Colonic mucosa (tissue), 4 donors: ENCODE measurements at places on chromosomes 13 and 19.

DNA sequence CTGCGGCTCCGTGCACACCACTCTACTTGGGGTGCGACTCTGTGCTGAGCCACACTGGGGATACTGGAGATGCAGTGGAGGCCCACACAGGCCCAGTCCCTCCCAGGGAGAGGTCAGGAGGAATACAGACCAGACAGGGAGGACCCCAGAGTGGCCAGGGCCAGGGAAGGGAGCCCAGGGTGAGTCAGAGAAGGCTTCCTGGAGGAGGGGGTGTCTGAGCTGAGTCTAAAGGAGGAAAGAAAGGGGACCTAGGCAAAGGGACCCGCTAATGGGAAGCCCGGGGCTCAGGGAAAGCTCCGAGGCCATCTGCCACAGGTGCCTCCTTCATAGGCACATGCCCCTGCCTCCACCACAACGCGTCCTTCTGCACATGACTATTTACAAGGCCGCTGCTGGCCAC is 13.3 kb upstream of the PRKD2 start:
- DNase-seq: no peak

DNA sequence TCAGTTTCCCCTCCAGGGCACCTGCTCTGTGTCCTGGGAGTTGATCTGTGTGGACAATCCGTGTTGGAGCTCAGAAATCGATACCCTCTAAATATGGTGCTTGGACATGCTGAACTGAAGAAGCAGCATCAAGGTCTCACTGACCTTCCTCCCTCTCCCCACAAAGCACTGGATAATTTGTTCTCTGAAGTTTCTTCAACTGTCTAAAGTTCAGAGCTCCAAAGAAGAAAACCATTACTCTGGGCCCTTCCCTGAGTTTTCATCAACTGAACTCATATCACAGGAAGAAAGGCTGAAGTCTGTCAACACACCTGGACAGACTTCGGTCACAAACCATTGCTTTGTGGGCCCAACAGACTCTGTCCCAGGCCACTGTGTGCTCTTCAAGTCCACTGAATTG is 132.1 kb downstream of the RGCC start:
- DNase-seq: no peak

DNA sequence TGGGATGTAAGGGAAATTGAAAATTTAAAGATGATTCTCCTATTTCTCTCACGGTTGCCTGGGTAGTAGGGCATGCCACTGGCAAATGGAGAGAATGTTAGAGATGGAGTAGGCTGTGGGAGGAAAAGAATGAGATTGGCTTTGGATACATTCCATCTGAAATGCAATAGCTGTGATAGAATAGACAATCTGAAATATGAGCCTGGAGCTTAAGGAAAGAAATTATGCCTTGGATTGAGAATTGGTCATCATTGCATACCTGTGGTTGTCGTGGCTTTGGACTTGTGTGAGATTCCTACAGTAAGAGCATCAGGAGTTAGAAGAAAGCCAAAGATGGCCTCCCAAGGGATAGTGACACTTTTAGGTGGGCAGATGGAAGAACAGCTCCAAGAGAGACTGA is 305.1 kb upstream of the SLC10A2 start:
- no peak for DNase-seq

- no peak for DNase-seq
These were observed 6.9 kb downstream of the IRF2BP1 start for GRCh38 chr19:45879055-45879454.

DNA sequence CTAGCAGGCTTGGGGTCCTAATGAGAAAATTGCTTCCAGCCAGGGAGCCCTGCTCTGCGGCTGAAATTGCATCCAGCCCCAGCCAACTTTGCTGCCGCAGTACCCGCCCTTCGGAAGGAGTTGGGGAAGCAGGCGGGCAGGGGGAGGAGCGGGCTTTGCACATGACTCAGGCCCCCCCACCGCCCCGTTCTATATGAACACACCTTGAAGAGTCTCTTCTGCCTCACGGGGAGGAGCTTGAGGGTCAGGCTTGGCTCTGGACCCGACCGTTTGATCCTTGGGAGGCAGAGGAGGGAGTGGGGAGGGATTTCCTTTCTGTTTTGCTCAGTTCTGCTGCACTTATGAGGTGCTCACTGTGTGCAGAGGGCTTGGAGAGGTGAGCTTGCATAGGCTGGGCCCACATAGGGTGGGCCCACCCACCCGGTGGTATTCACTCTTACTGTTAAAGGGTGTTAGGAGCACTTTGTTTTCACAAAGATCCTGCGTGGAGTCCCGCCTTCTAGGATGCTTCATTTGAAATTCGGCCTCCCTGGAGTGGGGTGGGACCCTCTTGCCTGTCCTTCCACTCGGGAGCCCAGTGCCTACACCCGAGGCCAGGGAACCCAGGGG is 46.5 kb downstream of the LYL1 start:
- no peak for DNase-seq

DNA sequence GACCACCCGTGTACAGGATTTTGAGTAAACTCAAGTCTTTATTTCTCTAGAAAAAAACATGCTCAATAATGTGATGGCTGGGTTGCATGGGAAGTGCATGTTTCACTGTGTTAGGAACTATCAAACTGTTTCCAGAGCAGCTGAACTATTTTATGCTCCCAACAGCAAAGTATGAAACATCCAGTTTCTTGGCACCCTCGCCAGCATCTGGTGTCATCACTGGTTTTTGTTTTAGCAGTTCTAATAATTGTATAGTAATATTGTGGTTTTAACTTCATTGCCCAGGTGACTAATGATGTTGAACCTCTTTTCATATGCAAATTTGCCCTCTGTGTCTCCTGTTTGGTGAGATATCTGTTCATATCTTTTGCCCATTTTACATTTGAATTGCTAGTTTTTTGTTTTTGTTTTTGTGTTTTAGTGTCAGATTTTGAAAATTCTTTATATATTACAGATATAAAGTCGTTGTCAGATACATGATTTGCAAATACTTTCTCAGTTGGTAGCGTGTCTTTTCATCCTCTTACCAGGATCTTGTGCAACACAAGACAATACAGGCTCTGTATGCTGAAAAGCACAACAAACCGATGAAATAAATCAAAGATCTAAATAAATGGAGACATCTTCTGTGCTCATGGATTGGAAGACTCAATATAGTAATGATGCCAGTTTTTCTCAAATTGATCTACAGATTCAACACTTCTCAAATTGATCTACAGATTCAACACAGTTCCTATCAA is 87.8 kb downstream of the IPO5 start:
- no peak for DNase-seq

DNA sequence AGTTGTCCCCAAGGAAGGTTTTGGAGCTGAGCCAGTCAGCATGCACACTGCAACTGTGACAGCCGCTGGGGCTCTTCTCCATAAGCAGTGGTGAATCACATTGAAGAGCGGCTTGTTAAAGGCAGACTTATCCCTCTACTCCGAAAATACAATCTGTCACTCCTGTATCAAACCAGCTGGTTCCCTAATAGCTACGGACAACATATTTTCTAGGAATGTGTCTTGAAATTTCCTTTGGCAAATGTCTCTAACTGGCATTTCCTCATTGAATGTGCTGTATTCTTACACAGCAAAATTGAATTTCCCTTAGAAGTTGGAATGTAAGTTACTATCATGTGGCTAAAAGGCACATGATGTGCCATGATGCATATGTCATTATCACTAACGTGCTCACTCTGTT is 104.0 kb upstream of the GPR12 start:
- no peak for DNase-seq

DNA sequence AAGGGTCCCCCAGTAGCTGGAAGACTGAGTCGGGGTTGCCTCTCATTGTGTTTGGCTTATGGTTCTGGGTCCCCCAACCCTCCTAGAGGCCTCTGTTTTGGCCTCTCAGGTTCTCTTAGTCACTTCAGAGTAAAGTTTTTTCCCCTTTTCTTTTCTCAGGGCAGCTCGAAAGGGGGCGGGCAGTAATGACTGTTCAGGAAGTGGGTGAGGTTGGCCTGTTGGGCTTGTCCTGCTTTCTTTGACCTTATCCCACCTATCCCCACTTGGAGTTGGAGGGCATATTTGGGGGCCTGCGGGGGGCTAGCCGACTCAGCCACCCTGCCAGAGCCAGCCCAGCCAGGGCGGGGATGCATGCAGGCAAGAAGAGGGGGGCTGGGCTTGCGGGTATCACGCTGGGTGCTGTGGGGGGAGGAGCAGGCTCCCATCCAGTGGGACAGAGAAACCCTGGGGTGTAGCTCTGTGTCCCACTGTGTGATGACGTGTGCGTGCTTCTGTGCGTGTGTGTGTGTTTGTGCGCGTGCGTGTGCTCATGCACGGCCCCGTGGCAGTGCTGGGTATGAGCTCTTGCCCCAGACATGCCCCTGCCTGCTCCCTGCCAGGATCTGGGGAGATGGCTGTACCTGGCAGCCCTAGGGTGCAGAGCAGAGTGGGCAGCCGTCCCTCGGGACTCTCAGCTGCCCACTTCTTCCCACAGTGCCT is 1.4 kb downstream of the CIC start:
- peak; percentile 55 for DNase-seq

DNA sequence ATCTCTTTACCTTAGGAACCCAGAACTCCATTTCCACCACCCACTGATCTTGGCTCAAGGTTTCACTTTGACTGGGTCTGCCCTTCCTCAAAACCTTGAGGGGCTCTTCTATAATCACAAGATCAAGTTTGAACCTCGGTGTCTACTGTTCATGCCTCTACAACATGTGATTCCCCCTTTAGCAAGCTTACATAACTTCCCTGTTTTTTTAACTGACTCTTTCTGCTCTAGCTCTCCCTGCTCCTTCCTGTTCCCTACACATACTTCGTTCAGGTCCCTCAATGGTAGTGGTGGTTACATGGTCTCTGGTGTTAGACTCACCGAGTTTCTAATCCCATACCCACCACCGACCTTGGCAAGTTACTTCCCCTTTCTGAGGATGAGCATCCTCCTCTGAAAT is 26.7 kb downstream of the CEACAM8 start:
- DNase-seq: no peak

DNA sequence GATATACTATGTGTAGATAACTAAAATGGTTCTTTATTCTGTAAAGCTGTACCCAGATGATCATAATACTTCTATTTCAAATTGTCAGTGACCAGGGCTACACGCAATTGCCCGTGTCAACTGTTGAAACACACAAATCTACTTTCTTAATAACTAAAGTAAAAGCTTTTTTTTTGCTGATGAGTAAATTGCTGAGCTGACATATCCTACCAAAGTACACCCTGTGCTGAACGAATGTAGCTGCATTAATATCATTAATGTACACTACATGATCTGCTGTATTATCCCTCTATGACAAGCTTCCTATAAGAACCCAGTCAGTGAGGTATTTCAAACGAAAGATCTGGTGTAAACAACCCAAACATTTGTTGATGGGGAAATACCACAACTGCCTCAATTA is 827.2 kb upstream of the ATXN8OS start:
- no peak for DNase-seq

DNA sequence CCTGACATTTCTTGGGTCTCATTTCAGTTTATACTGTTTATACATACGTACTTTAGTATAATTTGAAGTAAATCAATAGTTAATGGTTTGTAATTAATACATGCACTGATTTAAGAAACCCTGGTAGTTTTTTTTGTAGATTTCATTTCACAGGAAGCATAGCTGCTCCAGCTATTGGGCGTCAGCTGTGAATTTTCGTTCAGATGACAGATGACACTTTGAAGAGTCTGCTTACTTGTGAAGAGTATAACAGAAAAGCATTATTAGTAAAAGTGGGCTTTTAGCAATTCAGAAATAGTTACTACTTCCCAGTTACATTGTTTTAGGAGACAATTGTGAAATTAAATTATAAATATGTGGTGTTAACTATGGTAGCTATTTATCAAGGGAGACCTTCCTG is 44.4 kb downstream of the METTL21C start:
- no peak for DNase-seq

GRCh38 chr13:39329182-39329639 is 273.8 kb downstream of the LHFPL6 start:
- DNase-seq: no peak

DNA sequence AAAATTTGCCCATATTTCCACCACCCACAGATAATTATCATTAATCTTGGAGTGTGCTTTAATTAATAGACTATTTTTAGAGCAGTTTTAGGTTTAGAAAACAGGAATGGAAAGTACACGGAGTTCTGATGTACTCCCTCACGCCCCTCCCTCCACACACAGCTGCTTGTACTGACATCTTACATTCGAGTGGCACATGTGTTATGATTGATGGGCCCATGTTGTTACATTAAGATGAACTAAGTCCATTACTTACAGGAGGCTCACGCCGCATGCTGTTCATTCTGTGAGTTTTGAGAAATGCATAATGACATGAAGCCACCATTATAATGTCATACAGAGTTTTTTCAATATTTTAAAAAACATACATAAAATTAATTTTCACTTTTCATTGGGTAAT is 1.2 kb upstream of the SPATA13 start:
- DNase-seq: no peak

DNA sequence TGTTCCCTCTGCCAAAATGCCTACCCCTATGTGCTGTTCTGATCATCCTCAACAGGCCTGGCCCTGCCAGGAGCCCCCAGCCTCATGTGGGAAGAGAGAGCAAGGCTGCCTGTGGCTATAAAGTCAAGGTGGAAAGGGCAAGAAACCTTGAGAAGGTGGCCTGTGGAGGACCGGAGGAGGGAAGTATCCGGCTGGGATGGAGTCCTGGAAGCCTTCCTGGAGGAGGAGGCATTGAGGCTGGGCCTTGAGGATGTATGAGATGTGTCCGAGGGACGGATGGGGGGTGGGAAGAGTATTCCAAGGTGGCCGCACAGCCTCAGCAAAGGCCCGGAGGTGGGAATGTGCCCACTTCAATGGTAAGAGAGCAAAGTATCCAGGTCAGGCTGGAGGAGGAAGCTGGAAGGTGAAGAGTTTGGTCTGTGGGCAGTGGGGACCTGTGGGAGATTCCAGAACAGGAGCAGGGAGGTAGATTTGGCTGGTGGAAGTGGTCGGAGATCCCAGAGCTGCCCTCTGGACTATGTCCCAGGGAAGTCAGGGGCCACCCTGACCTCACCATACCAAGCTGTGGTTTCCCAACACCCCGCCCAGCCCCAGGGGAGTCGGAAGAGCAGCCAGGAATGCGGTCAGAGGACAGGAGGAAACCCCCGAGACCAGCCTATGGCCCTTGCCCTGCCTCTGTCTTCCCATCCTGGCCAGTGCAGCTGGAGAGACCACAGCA is 3.0 kb upstream of the PLIN4 start:
- no peak for DNase-seq

DNA sequence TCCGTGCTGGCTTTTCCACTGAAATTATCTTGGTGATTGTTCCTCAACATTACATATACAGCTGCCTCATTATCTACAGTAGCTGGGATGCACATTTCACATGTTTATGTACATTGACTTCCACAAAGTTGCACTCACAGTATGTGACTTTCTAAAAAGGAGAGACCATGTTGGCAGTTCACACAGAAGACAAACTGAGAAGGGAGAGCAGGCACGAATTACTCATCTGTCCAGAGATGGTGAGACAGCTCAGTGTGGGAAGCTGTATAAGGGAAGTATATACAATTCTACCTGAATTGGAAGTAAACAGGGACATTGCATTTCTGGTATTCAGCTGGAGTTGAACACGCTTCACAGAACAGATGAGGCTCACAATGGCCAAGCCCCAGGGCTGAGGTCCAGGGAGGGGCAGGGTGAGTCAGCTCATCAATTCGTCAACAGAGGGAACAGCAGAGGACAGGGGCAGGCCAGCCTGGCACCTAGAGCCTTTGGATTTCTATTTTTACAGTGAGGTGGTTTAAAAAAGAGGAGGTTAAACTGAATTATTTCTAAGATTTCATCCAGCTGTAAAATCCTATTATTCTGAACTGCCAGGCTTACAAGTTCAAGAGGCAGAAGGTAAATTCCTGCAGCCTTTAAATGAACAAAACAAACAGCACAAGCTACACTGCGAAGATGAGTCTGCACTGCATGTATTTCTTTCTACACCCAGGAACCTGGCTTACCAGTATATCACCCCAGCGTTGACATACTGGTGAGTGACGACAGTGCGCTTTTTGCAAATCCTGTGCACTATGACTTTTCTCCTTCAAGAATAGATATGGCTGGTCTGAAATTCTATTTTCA is 9.8 kb downstream of the PARP4 start:
- DNase-seq: peak; percentile 53
